ENCODE measurements at places on chromosomes 5 and 9.

- no peak for DNase-seq
These were observed 543 bp downstream of the MTMR12 start for GRCh38 chr5:32312197-32312594.

GRCh38 chr9:126643945-126644527, 30.3 kb downstream of the LMX1B start:
- no peak for DNase-seq

DNA sequence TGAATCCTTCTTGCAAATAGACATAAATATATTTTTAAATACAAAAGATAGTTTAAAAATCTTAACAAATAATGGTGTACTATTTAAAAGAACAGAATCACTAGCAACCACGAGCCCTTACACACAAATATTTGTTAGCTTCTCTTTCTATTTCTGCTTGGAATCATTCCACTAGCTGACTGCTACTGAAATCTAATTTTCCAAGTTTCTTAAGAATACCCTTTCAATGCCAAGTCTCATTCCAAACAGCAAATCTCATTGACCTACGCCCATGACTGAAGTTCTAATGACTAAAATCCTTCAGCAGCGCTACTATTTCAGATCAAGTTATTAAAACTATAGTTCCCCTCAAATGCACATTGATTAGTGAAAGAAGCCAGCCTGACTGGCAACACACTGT, 13.2 kb upstream of the PPP1R2B start:
- DNase-seq = no peak

- DNase-seq = no peak
These were observed 14.2 kb upstream of the ZBED3 start for GRCh38 chr5:77101298-77101697.

DNA sequence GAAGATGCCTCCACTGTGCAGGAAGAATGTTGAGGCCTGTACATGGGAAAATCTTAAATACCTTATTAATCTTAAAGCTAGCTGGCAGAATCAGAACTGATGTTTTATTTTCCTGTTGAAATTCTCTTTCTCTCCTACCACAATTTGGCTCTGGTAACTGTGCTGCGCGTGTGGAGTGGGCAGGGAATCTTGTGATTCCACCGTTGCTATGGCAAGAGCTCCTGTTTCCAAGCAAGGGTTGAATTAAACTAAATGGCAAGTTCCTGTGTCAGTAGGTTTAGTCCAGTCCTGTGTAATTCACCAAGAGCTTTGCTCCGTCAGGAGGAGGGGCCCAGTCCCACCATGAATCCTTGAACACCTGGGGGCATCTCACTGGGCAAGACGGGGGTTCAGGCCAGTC, 36.4 kb downstream of the NXNL2 start:
- no peak for DNase-seq

DNA sequence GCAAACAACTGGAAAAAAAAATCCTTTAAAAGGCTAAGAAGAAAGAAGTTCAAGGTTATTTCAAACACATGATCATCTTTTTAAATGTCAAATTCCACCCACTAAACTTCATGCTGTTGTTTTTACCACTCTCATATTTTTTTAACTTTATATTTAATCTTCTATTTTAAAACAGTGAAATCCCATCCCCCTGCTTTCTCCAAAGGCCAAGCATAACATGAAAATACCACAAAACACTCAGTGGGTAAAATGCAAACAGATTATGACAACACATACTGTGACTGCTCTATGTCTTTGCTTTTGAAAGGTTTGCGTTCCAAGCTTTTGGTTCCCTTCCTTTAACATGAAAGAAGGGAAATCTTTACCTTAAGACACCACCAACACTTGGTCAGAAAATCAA, 127.6 kb downstream of the SNCAIP start:
- DNase-seq = no peak

DNA sequence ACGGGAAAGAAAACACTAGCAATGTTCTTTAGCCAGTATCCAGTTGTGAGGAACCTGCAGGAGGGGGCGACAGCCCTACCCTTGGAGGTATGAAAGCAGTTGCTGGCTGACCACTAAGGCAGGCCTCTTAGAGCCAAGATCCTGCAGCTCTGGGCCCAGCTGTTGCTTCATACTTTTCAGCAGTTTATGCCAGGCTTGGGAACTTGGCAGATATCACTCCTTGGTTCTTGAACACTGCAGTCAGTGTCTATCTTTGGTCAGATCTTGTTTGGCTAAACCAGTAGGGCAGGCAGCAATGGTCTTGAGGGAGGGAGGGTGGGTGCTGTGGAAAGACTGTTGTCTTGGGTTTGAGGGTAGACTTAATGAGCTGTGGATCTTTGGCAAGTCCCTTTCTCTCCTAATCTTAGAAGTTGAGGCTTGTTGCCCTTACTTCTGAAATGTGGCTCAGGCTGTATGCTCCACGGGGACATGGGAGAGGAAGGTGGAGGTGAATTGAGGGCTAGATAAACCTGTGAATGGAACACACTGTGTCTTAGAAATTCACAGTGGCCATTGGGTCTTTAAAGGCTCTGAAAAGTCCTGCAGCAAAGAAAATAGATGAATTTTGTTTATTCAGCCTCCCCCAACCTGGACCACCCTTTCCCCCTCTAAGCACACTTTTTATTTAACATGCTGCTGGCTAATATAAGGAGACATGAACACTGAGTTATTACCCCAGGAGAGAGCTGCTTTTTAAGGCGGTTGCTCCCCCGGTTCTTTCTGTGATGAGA, 37.5 kb downstream of the ZNF618 start:
- no peak for DNase-seq

DNA sequence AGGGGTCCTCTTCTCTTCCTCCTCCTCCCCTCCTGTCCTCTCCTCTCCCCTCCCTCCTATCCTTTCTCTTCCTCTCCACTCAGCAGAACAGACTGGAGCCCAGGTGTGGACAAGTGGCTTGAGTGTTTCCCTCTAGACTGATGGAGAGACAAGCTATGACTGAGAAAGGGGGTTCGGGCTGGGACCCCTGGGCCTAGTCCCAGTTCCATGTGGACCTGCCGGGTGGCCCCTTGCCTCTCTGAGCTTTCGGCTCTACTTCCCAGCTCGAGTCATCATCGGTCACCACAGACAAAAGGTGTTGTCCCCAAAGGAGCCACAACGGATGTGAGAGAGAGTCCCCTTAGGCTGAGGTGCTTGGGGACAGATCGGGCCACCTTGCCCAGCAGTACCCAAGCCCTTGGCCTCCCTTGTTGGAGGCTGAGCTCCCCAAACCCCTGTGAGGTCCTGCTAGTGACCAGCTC, 3.4 kb upstream of the RXRA start:
- DNase-seq = no peak

- DNase-seq = no peak
These were observed 2.8 kb downstream of the ZNF608 start for GRCh38 chr5:124743602-124744169.

DNA sequence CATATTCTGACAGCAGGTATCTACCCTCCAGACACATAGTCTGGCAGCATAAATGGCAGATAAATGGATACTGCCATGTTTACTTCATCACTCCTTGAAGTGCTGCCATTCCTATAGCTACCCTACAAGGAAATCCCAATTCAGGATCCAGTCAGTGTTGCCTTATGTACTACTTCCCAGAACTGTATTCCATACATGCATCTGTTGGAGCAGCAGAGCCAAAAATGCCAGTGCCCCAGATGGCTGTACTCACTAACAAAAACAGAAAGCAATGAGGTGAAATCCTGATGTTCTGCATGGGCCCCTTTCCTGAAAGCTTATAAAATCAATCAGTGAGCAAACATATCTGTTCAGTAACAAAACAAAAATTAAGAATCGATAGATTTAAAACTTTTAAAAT, 490.0 kb upstream of the COX7C start:
- no peak for DNase-seq

- no peak for DNase-seq
These were observed 12.1 kb downstream of the TGFBI start for GRCh38 chr5:136040746-136041415.

- DNase-seq = no peak
These were observed 17.1 kb upstream of the APC start for GRCh38 chr5:112720576-112720975.

DNA sequence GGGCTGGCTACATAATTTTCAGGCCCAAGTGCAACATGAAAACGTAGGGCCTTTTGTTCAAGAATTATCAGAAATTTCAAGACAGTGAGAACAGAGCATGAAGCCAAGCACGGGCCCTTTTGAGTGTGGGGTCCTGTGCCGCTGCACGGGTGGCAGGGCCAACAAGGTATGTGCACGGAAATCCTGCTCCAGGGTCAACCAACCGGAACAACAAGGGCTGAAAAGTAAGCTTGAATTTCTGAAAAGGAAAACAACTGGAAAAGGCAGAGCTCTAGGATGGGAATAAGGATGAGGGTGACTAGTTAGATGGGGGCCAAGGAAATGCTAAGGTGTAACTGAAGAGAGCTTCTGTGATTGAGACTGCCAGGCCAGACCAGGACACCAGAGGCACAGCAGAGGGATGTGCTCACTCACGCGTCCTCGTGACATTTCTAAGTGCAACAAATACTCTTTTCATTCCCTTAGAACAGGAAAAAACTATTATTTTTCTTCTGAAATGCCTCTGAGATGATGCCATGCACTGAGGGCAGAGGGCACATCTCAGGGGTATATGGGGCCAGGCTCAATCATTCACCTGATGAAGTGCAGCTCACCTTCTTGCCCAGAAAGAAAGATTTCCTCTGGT, 80.6 kb upstream of the LRRTM2 start:
- DNase-seq = no peak

DNA sequence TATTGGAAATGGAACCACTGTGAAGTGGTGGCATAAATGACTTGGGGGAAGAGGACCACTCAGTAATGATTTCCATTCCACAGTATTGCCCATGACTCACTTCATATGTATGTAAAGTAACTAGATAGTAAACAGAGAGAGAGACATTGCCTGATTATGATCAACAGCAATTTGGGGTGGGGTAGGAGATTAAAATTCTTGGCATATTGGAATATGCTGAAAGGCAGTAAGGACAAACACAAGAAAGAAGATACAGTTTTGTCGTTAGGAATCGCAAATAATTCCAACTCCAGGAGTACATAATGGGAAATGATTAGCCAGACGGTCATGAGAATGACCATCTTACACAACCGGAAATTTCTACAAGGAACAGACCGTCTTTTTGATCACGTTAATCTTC, 1.5 kb upstream of the HMGCS1 start:
- no peak for DNase-seq

DNA sequence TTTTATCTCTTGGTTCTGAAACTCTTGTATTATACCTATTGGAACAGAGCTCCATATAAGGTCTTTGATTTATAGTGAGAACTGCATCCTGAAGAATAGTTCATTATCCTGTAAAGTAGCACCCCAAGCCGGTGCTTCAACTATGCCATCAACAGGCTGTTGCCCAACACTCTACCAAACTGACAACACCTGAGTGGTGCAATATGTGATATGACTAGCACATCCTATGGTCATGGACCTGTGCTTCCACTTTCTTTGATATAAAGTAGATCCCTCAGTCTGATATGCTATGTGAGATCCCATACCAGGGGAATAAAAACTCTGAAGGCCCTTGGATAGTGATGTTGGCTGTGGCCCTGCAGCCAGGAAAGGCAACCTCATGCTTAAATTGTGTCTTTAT, 15.8 kb downstream of the CSF2 start:
- DNase-seq = no peak

DNA sequence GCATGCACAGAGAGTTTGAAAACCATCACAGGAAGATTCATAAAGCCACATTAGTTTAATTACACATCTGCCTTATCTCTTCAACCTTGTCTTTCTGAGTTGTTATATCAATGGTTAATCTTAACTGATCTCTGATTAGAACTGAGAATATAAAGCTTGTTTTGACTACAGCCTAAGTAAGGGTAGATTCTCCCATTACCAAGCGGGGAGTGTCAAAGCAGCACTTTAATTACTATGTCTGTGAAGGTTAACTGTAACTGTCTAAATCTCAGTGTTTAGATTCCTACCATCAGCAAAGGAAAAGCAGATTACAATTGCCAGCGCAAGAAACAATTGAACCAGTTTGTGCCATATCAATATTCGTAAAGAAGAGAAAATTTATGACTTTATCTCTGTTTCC, 348.7 kb downstream of the CDH12 start:
- DNase-seq = no peak

GRCh38 chr5:59525957-59526356, 367.6 kb downstream of the PDE4D start:
- peak; percentile 27 for DNase-seq

- peak; percentile 27 for DNase-seq
These were observed 99.3 kb upstream of the NIPBL start for GRCh38 chr5:36777105-36777757.

- DNase-seq = no peak
These were observed 29.3 kb downstream of the COL23A1 start for GRCh38 chr5:178560911-178561310.

GRCh38 chr5:83844449-83845068, 123.9 kb upstream of the HAPLN1 start:
- no peak for DNase-seq

DNA sequence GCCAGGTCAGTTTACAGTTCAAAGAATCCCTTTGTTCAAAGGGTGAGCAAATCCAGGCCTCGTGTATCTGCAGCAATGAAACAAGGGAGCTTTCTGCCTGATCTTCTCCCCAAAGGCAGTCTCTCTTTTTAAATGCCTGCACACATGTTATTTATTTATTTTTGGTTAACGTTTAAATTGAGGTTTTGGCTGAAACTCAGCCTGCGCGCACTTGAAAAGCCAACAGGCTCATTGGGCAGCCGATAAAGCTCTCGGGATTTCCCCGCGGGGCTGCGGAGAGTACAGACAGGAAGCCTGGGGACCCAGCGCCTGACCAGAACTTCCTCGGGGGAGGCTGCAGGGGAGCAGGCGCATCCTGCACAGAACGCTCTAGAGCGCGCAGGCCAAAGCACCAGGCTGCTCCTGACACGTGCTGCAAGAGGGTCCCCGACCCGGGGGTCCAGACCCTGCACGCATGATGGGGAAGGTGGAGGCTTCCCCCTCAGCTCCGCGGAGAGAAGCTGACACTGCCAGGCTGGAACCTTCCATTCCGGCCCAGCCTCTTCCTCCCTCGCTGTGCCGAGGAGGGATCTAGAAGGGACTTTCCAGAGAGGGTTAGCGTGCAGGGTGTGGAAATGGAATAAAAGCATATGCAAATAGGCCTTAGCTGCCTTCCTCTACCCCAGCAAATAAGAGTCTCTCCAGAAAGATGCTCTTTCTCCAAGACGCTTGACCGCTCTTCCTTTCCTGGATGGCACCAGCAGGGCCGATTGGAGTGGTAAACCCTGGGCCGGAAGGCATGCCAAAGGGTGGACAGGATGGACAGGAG, 46.1 kb downstream of the PTTG1 start:
- peak; percentile 97 for DNase-seq

GRCh38 chr9:128043467-128043868, 23.7 kb downstream of the NAIF1 start:
- DNase-seq = peak; percentile 63

- DNase-seq = no peak
These were observed 31.8 kb upstream of the MAP1B start for GRCh38 chr5:72075461-72075860.

GRCh38 chr5:52808316-52808901, 20.7 kb downstream of the ITGA1 start:
- DNase-seq = no peak

GRCh38 chr9:84374013-84374412, 33.5 kb upstream of the SLC28A3 start:
- DNase-seq = no peak

All from HepG2 (cell line).